ENCODE measurements at places on chromosomes 5 and 9.

GRCh38 chr5:119694284-119694683 is 64.9 kb downstream of the FAM170A start:
- no peak for DNase-seq

GRCh38 chr5:82129723-82130285 is 148.3 kb downstream of the RPS23 start:
- no peak for DNase-seq

GRCh38 chr9:2132484-2133082 is 117.4 kb downstream of the SMARCA2 start:
- DNase-seq = no peak

DNA sequence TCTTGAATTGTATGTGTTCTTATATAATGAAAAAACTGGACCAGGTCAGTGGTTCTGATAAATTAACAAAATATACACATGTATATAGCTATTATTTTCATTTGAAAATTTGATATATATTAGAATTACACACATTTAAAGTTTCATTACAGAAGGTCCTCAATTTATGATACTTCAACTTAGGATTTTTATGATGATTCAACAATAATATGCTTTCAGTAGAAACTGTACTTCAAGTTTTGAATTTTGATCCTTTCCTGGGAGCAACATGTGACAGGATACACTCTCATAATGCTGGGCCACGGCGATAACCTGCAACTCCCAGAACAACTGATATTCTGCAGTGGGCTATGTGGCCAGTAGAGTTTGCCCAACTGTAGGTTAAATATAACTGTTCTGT is 344.7 kb downstream of the TAF11L14 start:
- no peak for DNase-seq

GRCh38 chr5:1521671-1522600 is 1.8 kb downstream of the LPCAT1 start:
- no peak for DNase-seq

- no peak for DNase-seq
Measured at GRCh38 chr5:16709691-16710433, 93.1 kb upstream of the RETREG1 start.

- DNase-seq = no peak
Measured at GRCh38 chr9:12391839-12392509, 301.2 kb upstream of the TYRP1 start.

GRCh38 chr5:169876386-169876785 is 103.9 kb downstream of the INSYN2B start:
- DNase-seq = no peak

GRCh38 chr9:125839317-125839716 is 92.1 kb downstream of the PBX3 start:
- DNase-seq = no peak

GRCh38 chr9:138038244-138038671 is 160.7 kb downstream of the CACNA1B start:
- no peak for DNase-seq

DNA sequence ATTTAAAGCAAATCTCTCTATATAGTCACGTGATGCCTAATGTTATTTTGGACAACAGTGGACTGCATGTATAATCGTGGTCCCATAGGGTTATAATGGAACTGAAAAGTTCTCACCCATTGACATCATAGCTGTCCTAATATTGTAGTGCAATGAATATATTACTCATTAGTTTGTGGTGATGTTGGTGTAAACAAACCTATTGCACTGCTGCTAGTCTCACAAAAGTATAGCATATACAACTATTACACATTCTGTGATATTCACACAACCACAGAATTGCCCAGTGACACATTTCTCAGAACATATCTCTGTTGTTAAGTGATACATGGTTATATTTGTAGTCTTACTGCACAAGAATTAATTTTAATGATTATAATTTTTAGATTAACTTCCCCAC is 37.7 kb downstream of the IPO11 start:
- no peak for DNase-seq

GRCh38 chr9:137762414-137763061 is 115.0 kb upstream of the CACNA1B start:
- DNase-seq = peak; percentile 72

DNA sequence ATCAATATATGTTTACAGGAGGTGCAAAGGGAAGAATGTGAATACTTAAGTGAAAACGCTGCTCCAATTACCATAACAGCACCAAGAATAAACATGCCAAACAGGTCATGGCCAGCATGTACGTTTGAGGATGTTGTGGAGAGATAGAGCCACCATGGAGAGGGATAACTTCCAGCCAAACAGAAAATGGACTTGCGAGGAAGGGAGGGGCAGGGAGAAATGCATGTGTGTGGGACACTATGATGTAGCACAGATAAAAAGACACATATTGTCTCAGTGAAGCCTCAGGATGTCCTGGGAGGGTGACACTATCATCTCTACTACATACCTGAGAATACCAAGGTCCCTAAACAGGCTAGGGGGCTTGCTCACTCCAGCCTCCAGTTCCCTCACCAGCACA is 488.9 kb downstream of the SPOCK1 start:
- no peak for DNase-seq

- no peak for DNase-seq
Measured at GRCh38 chr5:36648426-36648825, 42.0 kb downstream of the SLC1A3 start.

- DNase-seq = peak; percentile 67
Measured at GRCh38 chr9:133103183-133103986, 17.7 kb downstream of the RALGDS start.

DNA sequence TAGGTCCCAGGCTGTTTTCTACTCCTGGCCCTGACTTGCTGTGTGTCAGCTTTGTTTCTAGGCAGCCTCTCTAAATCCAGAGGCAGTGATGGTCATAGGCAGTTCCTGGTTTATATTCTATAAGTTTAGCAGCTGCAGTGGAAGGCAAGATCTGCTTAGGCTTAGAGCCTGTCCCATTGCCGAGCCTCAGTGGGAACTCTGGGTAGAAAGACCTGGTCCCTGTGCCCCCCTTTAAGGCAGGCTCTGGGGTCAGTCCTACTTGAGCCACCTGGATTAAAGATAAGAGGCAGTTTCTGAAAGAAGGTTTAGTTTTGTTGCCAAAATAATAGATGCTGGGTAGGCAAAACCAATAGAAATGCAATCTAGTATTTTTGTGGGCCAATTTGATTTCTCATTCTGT is 13.6 kb downstream of the MCCC2 start:
- DNase-seq = no peak

GRCh38 chr5:107980923-107981692 is 310.4 kb upstream of the EFNA5 start:
- DNase-seq = no peak

DNA sequence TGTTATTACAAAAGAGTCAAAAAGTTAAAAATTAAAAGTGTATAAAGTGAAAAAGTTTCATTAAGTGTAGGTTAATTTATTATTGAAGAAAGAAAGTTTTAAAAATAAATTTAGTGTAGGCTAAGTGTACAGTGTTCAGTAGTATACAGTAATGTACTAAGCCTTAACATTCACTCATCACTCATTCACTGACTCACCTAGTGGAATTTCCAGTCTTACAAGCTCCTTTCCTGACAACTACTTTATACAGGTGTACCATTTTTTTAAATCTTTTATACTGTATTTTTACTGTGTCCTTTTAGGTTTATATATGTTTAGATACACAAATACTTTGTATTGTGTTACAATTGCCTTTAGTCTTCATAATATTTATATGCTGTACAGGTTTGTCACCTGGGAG is 530.2 kb upstream of the FAM174A start:
- no peak for DNase-seq

GRCh38 chr9:113522858-113523257 is 59.3 kb downstream of the RGS3 start:
- no peak for DNase-seq

DNA sequence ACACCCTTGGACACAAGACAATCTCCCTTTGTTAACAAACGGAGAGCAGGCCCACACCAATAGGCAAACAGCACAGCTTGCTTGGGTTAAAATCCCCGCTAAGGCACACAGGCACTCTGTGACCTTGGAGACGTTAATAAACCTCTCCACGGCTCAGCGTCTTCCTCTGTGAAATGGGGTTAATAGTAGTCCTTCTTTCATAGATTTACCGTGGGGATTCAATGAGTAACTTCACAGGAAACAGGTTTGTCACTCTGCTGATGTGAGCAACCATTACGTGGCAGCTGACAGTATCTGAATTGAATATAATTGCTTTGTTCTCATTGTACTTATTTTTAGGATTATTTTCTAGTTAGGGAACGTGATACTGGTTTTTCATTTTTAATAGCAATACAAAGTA is 65.2 kb upstream of the ADRA1B start:
- DNase-seq = no peak

- no peak for DNase-seq
Measured at GRCh38 chr9:24436761-24437160, 108.9 kb downstream of the IZUMO3 start.

- DNase-seq = no peak
Measured at GRCh38 chr5:59021286-59021673, 438.4 kb downstream of the RAB3C start.

DNA sequence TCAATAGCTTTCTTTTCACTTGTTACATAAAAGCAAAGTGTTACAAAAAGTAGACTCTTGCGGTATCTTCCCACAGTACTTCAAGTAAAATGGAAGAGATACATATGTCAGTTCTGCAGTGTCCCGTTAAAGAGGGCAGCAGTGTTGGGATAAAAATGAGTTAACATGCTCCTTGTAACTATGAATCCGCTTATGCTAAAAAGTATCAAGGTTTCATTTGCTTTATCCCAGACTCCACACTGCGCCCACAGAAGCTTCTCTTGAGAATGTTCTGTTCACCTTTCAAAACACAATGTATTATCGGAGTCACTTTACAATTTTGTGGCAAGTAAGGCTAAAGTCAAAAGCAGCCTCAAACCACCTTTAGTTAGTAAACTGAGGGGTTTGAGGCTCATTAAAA is 790 bp downstream of the PTAR1 start:
- no peak for DNase-seq

- no peak for DNase-seq
Measured at GRCh38 chr9:76271755-76272154, 122.5 kb downstream of the RFK start.

GRCh38 chr9:129886226-129887174 is 51.2 kb downstream of the USP20 start:
- no peak for DNase-seq

DNA sequence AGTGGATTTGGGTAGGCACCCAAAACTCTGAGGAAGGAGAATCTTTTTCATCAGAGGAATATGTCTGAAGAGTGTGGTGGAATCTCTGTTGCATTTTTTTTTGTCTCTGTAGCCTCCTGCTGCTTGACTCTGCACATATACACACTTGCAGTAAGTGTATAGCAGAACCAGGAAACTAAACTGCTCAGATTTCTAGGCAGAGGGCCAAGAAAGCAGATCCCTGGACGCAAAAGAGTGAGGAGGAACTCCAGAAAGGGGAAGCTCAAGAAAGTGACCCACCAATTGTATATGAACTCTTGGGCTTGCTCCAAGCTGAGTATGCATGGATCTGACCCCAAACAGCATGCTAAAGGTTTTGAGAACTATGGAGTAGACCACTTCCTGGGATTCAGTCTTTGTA is 181.8 kb downstream of the GADD45G start:
- no peak for DNase-seq

DNA sequence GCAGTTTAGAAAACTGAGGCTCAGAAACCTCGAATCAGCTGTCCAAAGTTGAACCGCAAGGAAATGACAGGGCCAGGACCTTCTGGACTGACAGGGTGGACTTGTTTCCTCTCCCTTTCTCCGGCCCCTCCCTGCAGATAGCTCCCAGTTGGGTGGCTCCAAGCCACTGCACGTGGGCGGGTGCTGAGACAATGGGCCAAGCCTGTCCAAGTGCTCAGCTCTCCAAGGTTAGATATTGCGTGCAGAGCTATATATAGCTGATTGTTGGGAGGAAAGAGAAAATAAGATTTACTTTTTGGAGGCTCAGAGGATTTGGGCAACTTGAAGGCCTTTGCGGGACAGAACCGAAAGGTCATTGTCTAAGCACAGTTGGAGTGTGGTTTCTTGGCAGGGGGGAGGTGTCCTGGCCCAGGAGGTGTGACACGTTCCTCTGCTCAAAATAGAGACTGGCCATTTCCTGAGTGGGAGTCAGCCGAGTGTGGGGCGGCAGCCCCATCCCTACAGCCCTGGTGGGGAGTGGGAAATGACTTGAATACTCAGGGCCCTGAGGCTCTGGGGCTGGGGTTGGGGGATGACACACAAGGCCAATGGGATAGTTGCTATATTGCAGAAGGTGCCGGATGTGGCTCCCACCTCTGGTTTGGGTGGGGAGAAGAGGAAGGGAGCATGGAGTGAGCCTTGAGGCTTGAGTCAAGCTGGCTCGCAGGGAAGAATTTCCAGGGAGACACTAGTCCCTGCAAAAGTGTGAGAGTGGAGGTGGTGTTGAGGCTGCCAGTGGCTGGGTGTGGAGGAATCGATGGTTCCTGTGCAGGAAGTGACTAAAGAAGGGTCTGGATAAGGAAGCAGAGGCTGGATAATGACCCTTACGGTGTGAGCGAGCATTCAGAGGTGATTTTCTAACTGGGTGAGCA is 44.4 kb upstream of the SMAD5 start:
- DNase-seq = no peak

DNA sequence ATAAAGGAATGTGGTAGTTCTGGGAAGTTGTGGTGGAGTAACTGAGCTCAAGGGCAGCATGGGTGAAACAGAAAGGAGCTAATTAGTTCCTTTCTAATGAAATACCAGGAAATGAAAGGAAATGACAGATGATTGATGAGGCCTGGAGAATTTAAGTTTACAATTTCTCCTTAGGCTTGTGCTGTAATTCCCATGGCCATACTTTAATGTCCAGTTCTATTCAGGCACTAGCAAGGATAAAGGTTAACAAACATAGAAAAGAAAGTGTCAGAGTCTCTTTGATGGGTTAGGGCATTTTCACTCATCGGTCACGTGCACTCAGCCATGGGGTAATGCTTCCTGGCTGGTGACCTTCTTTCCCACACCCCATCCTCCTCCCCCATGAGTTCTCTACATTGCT is 70.3 kb downstream of the CTSL start:
- no peak for DNase-seq

DNA sequence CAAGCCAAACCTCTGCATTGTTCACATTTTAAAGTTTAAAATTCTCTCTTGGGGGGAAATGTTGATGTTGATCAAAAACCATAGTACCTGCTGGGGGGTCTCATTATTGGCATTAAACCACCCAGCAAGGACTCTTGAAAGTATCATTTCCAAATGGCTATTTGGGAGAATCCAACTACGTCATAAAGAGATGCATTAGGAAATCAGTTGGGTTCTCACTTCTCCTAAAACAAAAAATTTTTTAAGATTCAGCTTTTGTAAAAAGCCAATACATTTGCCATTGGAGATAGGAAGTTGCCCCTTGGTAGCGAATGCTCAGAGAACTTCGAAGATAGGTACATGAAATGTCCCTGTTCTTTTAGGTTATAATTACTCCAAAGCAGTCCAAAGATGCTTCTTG is 96.4 kb downstream of the GNAQ start:
- no peak for DNase-seq

Measured in GM12892 (cell line).